Activated CD4-positive, CD25-positive, alpha-beta regulatory T cell treated with anti-CD3 and anti-CD28 coated beads, Interleukin-2, amount 50 U/mL, for 16 hours (primary cell): ENCODE measurements at places on chromosomes 11 and 22.

GRCh38 chr22:36571991-36572390 is 43.0 kb upstream of the EIF3D start:
- DNase-seq = no peak

GRCh38 chr11:112776834-112777233 is 184.4 kb upstream of the NCAM1 start:
- no peak for DNase-seq

GRCh38 chr11:80122211-80122610 is 681.4 kb upstream of the TENM4 start:
- no peak for DNase-seq

DNA sequence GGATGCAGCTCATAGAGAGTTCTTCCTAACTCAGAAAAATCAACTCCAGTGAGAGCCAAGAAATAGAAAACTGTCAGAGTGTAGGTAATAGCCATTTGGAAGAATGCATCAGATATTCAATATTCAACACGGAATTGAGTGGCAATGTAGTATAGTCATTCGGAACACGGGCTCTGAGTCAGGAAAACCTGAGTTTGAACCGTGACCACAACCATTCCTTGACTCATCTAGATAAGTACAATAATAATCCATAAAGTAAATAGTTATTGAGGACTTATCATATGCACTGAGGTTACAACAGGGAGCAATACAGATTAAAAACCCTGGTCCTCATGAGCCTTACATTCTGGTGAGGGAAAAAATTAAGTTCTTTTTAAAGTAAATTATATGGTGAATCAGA is 62.6 kb upstream of the PHF21A start:
- DNase-seq = no peak

- no peak for DNase-seq
Measured at GRCh38 chr11:11975201-11976092, 33.0 kb downstream of the DKK3 start.

DNA sequence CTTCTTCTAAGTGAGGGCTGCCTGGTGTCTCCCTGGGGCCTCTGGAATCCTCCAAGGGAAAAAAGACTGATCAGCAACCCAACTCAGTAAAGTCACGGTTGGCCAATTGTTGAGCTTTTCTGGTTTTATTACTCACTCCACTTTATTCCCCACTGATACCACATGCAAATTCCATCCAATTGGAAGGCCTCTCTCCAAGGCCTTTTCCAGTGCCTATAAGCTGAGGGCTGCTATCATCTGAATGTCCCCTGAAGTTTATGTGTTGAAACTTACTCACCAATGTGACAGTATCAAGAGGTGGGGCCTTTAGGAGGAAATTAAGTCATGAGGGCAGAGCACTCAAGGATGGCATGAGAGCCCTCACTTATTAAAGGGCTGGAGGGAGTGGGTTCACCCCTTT is 463.3 kb downstream of the BUD13 start:
- no peak for DNase-seq

- no peak for DNase-seq
Measured at GRCh38 chr11:57219021-57219627, 17.9 kb downstream of the APLNR start.

- no peak for DNase-seq
Measured at GRCh38 chr11:88434333-88434976, 96.9 kb upstream of the CTSC start.

GRCh38 chr22:29713156-29713727 is 6.6 kb upstream of the CABP7 start:
- no peak for DNase-seq

GRCh38 chr11:24593332-24593731 is 96.5 kb downstream of the LUZP2 start:
- DNase-seq = no peak

- DNase-seq = no peak
Measured at GRCh38 chr11:833114-833791, 501 bp downstream of the CD151 start.

DNA sequence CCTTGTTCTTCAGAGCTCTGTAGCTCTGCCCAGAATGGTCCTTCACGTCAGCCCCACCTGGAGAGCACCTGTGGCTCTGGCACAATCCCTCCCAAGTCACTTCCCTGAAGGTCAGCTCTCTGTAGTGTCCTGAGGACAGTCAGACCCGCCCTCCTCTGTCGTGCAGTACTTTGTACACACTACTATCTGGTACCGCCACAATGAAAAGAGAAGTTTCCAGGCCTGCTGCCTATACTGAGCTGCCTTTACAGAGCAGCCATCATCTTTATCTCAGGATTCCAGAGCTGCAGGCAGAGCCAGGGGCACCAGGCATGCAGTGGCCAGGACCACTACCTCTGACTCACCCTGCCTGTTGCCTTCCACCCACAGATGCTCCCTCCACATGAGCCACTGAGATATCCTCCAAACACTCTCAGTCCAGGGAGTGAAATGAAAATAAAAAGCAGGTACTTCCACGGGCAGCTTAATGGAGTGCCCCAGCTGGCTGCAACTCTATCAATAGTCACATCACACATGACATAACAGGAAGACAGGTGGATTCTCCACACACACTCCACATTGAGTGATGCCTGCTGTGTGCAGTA is 7.3 kb downstream of the PACSIN2 start:
- DNase-seq = no peak

GRCh38 chr11:24697522-24698111 is 200.8 kb downstream of the LUZP2 start:
- no peak for DNase-seq

GRCh38 chr11:76794371-76795289 is 11.5 kb downstream of the TSKU start:
- DNase-seq = no peak

DNA sequence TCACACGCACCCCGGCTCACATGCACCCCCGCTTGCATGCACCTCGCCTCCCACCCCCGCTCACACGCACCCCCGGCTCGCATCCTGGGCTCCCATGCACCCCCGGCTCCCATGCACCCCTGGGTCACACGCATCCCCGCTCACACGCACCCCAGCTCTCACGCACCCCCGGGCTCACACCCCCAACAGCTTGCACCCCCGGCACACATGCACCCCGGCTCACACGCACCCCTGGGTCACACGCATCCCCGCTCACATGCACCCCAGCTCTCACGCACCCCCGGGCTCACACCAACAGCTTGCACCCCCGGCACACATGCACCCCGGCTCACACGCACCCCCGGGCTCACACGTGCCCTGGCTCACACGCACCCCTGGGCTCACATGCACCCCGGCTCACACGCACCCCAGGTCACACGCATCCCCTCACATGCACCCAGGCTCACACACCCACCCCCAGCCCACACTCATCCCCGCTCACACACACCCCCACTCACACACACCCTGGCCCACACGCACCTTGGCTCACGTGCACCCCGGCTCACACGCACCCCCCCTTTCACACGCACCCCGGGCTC is 16.2 kb downstream of the TSPAN4 start:
- no peak for DNase-seq

DNA sequence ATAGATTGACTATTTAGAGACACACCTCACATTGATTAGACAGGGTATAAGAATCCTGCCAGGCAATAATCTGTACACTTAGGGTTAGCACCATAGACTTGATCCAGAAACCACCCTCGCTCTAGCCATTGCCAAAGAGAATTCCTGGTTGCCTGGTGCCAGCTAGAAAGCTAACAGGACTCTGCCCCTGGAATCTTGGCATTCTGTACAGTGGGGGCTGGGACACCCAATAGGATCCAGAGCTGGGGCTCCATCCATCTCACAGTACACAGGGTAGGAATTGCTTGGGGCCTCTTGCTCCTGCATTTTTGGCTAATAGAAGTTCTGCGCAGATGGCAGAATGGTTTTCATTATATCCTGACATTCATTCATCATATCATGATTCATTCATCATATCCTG is 3.0 kb upstream of the APLNR start:
- no peak for DNase-seq

GRCh38 chr11:118171269-118172062 is 5.0 kb downstream of the SCN2B start:
- DNase-seq = peak; percentile 43

GRCh38 chr11:71281831-71282230 is 29.5 kb upstream of the SHANK2 start:
- DNase-seq = no peak

GRCh38 chr11:120994091-120994859 is 29.6 kb upstream of the TBCEL start:
- no peak for DNase-seq

DNA sequence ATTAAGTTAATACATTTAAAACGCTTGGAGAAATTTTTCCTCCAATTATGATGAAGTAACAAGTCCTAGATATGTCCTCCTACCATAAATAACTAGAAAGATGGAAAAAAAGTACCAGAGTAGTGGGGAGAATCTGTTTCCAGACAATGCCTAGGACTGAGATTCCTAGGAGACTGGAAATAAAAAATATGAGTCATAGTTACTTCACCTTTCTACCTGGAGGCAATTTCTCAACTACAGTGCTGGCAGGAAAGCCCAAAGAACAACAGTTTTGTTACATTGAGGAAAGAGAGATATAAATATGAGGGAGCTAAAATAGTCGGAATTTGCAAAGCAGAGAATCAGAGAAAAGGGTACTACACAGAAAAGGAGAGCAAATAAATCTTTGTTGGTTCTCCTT is 202.1 kb upstream of the ARHGAP42 start:
- no peak for DNase-seq

- no peak for DNase-seq
Measured at GRCh38 chr11:46914363-46914762, 4.0 kb downstream of the LRP4 start.

DNA sequence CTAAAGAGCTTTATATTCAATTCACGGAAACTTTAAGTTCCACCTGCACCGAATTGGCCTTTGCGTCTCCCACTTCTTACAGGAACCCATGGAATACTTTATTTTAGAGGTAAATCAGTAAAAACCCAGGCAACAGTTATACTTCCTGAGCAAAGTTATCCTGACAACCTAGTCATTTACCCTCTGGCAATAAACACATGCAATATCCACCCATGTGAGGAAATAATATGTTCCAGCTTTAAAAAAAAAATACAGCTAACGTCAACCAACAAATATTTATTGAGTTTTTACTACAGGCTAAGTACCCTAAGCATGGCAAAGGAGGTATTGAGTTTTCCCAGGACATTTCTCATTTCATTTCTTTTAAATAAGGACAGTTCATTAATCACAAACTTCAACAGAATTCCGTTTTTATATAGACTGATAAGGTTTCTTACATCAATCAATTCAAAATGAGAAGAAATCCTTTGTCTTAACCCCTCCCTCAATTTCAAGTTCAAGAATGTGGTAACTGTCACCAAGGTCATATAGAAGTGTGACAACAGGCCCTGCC is 38.3 kb upstream of the CCDC34 start:
- DNase-seq = no peak

- DNase-seq = no peak
Measured at GRCh38 chr11:38791346-38791961, 2193.4 kb upstream of the RAG2 start.

- no peak for DNase-seq
Measured at GRCh38 chr11:8638300-8638699, 44.2 kb downstream of the TRIM66 start.

DNA sequence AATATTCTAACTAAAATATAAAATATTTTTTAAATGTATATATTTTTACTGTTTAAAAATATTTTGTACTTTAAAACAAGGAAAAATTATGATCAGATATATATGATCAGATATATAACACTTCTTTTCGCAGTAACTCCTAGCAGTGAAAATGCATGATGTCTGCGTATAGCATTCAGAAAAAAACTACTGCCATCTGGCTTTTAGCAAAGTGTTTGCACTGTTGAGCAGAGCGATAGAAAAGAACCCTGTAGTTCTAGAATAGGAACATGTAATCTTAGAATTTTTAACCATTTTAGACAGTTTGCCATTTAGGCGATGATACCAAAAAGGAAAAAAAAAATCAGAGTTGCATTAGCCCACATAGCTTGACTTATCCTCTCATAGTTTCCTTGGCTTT is 370.4 kb upstream of the ANO3 start:
- no peak for DNase-seq

GRCh38 chr11:35165423-35166368 is 26.7 kb downstream of the CD44 start:
- DNase-seq = peak; percentile 85

DNA sequence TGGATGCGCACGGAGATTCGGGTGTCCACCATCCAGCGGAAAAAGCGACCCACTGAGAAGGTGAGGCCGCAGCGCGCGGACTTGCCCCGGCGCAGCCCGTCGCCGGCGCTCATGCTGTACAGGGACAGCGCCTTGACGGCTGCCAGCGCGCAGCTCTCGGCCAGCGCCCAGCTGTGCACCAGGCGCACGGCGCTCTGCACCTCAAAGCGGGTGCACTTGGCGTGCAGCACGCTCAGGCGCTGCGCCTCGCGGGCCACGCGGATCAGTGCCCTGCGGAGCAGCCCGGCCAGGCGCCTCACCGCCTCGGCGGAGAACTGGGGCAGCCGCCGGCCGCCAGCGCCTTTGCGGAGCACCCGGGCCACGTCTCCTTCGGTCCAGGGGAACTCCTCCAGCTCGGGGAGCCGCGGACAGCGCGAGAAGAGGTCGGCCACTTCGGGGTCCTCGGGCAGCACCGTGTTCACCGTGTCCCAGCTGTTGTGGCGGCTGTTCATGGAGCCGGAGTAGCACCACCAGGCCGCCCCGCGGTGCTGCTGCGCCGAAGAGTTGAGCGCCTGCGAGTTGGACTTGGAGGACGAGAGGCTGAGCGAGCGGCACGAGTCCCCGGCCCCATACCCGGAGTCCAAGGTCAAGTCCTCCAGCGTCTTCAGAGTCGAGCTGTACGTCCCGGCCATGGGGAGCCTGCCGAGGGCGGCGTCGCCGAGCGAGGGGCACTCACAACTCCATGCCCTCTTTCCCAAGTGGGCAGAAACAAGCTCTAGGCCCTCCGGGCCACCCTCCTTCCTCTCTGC is 703 bp downstream of the ABTB2 start:
- no peak for DNase-seq

- no peak for DNase-seq
Measured at GRCh38 chr11:1151366-1152315, 6.1 kb upstream of the MUC5AC start.

DNA sequence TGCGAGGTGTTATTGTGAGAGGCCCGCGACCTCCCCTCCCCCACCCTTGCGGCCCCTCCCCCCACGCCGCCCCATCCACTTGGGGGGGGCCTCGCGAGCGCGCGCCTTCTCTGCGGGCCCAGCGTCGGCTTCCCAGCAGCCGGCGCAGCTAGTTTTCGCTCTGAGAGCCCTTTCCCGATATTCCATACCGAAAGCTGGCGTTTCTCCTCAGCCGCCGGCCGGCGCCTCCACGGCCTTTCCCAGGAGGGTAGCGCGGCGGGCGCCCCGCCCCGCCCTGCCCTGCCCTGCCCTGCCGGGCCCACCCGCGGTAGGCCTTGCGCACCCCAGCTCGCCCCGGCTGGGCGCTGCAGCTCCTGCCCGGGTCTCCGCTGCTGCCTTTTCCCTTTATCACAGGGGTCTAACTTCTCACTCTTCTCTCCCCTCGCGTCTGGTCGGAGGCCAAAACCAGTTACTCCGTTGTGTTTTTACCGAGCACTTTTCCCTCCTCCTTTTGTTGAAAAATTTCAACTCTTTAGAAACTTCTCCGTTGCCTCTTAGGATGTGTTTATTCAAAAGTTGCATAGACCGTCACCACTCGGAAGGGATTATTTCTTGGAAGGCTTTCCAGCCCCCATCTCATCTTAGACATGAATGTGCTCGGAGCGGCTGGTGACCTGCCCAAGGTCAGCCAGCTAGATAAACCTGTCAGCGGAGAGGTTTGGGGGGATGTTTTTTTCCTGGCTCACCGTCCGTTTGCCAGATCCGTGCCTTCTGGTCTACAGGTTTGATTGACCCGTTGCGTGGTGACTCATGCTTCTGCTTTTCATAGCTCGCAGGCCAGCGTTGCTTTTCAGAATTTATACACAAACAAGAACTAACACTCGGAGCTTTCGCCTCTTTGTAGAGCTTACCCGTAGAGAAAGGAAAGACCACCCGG is 648 bp downstream of the PAFAH1B2 start:
- no peak for DNase-seq
